Fibroblast of mammary gland (primary cell): ENCODE measurements at places on chromosomes 4 and X.

GRCh38 chr4:155946486-155946885, 7.2 kb downstream of the CTSO start:
- DNase-seq: no peak

- DNase-seq: no peak
These were observed 22.8 kb downstream of the FRAS1 start for GRCh38 chr4:78079726-78080430.

DNA sequence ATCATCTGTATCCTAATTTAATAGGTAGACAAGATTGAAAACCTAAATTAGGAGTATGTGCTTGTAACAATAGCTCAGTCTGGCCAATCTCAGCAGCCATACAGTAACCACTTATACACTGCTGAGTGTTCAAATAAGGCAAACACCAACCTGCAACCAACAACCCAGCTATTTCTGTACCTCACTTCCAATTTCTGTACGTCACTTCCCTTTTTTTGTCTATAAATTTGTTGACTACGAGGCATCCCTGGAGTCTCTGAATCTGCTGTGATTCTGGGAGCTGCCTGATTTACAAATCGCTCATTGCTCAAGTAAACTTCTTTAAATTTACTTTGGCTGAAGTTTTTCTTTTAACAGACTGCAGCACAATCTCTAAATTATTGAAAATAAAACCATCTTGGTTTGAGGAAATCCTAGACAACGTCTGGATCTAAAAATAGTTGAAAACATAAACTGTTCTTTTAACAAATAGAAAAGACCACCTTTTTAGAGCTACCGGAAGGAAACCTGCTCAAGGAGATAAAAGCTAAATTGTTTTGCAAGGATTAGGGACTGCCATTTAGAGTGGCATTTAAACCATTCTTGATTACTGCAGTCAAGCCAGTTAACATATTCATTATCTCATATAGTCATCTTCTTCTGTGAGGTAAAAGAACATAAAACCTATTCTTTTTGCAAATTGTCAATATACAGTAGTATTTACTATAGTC, 778.1 kb downstream of the SH3BGRL start:
- DNase-seq: no peak

- DNase-seq: no peak
These were observed 105.1 kb upstream of the ARHGAP24 start for GRCh38 chr4:85369703-85370380.

DNA sequence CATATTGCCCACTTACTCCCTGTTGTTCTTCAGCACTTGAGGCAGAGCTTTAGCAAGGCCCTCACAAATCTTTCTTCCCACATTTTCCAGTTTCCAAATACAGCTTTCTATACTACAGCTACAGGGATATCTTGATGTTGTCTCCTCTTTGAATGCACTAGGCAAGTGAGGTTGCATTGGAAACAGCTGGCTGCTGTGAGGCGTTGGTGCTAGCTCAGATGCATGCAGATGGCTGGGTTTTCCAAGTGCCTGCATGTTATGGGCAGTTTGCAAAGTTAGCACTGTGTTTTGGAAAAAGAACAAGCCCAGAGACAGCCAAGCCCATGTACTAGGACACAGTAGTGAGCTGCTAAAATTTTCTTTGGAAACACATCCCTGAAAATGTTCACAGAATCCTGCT, 315.1 kb upstream of the RASGEF1B start:
- no peak for DNase-seq

DNA sequence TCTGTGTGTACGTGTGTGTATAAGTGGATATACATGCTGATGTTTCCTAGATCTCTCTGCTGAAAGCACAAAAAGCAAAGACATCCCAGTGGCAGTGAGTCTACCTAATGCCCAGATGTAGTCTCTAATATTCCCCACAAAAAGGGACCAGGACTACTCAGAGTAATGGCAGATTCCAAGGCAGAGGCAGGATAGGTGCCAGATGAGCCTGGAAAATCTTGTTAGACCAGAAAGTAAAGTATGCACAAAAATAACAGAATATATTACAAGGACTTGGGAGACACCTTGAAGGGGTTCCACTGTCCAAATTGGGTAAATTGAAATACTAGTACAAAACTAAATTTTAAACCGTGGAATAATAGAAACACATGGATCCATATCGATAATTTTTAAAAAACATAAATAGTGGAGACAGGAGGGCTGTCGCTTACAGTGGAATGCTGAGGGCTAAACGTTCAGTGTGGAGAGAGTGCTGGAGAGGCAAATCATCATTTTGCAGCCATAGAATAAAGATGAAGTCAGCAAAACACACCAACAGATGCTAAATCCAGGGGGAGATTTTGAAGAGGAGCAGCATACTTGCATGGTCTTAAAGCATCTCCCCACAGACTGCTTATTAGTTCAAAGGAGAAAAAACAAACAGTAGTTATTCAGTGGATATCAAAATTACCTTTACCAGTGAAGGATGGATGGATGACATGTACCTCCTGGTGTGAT, 123.4 kb upstream of the TSPAN5 start:
- no peak for DNase-seq

- DNase-seq: no peak
These were observed 355.1 kb downstream of the PDHA2 start for GRCh38 chr4:96194993-96195392.

DNA sequence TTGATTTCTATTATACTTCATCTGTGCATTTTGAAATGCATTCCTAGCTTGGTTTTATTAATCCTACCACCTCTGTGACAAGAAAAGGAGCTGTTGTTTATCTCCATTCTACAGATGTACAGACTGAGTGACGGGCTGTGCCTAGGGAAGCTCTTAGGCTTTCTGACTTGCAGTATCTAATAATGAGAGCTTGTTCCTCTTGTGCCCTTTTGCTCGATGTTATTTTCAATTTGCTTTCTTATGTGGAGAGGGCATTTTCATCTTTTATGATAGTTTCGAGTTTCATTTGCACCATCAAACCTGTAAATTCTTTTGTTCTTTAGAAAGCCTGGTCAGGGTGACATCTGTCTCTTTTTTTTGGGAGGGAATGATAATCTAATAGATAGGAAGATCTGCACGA, 256.5 kb downstream of the C4orf33 start:
- DNase-seq: no peak

DNA sequence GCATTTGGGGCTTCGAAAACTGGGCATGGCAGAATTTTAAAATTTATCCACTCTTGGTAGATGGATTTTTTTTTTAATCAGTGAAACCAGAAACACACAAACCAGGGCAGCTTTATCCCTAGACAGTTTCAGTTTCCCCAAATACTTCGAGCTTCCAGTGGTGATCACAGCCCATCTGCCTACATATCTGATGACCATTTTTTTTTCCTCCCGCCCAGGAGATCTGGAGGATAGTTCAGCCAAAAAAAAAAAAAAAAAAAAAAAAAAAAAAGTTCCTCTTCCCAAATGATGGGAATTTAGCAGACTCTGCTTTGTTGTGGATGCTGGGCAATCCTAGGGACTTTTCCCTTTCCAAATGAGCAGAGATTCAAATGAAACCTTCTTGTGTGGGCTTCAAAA, 1.0 kb upstream of the TBC1D9 start:
- no peak for DNase-seq

DNA sequence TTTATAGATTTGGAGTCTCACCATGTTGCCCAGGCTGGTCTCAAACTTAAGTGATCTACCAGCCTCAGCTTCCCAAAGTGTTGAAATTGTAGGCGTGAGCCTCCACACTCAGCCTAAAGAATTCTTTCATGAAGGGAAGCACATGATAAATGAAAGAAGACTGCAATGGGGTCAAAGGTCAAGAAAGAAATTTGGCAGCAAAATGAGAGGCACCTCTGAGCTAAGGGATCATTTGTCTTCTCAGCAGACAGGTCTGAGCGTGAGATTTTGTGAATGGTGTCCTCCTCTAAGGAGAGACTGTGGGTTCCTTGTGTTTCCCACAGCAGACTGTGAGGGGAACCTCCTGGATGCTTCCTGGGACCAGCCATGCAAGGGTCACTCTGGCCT, 57.5 kb upstream of the EGFL6 start:
- DNase-seq: peak; percentile 29

GRCh38 chr4:16622826-16623225, 275.6 kb downstream of the LDB2 start:
- no peak for DNase-seq

- DNase-seq: no peak
These were observed 675.0 kb downstream of the STPG2 start for GRCh38 chr4:97468272-97468671.

DNA sequence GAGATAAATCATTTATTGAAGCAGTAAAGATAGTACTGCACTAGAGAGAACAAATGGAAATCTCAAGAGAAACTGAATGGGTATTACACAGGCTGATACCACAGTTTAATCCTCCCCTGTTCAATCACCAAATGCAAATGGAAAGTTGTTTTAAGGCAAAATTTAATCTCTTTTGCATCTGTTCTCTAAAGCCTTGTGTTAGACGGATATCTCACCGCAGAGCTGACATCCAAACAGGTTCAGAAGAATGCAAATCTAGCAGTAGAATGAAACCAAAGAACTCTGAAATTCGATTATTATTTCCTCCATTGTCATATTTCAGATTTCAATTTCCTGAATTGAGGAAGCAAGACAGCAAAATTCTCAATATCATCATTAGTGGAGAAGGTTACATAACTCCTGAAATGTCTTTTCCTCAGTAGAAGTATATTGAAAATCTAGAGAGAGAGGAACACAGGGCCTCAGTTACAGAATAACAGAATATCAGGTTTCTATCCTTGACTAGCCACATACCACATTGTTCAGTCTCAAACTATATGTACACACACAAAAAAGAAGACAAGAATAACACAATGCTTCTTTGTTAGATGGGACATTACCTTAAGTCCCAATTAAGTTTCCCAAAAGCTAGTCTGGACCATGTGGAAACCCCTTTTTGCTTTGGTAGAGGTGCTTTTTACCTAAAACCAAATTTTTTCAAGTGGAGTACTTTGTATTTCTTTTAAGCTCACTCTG, 94.1 kb upstream of the BANK1 start:
- no peak for DNase-seq

GRCh38 chr4:148926276-148927260, 484.4 kb upstream of the NR3C2 start:
- DNase-seq: peak; percentile 38

DNA sequence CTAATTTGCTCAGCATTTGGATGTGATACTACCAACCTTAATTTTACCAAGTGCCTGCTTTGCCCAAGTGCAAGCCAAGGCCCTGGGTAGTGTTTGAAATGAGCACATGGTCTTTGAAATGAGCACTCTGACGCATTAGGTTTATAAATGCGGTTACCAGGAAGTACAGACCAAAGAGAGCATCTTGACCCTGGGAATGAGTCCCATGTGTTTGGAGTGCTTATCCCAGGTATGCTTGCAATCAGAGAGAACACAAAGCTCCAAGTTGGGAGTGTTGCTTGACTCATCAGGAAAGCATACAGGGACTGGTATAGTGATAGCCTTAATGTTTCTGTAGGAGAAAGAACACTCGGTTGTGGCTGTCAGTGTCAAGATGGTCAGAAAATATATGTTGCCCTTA, 203.6 kb upstream of the MAMLD1 start:
- peak; percentile 23 for DNase-seq

DNA sequence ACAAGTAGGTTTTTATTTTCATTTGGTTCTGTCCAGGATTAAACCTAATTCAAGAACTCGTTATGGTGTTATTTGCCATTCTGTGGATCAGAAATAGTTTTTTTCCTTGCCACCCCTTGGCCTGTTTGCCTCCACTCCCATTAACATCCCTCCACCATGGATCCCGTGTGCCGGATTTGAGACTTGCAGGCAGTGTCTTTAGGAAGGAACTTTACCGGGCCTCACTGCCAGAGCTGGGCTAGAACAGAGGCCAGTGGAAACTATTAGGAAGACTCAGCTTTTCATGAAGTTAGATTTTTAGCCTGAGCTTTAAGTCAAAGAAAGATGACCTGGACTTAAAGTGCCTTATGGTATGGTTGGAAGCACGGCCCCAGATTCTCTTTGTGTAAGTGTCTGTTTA, 2.4 kb downstream of the KLHL2 start:
- DNase-seq: no peak

DNA sequence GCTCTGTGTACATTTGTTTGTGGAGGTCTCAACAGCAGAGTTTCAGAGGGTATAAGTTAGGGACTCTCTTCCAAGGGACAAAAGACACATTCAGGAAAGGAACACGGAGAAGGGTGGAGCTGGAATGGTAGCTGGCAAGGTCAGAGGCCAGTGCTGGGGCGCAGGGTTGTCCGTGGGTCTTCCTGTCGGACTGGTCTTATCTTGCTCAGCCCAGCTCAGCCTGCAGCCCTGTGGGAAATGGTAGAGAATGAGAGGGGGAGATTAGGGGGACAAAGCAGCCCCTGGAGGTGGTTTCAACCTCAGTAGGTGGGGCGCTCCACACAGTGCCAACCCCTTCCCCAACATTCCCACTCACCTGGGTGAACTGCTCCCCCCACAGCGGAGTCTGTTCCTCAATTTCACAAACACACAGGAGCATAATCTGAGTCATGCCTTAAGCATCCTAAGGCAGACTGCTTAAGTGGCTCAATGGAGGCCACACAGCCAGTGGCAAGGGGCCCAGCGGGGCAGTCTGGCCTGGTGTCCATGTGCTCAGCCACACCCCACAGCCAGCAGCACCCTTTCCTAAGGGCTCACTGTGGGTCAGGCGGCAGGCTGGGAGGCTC, 6.9 kb upstream of the HDAC6 start:
- peak; percentile 51 for DNase-seq

DNA sequence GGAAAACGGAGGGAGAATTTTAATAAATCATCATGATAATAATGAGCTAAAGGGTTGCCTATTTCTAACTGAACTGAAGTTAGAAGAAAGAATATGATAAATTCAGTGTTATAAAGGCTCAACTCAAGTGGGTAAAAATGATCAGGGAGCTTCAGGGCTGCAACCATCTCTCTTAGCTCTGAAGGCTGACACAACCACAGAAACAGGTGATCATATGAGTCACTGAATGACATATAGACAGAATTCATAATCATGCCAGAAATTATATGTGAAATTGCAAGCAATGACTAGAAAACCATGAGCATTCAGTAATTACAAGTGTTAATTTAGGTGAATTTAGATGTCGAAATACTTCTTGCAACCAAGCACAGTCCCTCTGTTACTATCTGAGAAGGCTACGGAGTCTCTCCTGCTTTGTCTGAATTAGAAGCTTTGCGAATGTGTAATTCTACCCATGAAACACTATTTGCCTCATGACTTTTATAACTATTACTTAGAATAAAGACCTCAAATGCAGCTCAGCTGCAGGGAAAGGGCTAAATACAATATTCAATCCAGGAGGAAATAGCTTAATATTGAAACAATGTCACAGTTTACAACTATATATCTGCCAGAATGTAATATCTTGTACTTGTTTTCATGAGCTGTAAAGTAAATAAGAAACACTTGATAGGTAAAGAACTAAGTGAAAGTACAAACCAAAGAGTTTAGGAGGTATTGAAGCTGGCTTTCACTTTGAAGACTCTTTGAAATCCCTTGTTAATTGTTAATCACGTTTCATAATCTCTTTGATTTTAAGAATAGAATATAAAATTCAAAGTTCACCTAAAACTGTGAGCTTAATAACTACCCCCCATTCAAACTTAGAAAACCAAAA, 1972.6 kb downstream of the ARAP2 start:
- DNase-seq: peak; percentile 14

DNA sequence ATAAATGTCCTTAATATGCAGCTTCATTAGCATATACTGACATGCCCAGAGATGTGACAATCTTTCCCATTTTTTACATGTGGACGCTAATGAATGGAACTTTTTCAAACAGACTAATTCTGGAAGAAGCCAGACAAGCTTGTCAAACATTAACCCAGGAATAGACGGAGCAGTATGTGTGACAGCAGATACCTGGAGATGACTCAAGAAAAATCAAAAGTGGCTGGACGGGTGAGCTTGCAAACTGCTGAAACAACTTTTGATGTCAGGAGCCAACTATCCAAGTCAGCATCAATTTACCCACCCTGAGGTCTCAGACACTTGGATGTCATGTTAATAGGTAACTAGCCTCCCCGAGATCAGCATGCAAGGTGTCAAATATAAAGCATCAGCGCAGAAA, 183.0 kb downstream of the PACRGL start:
- DNase-seq: no peak
